ENCODE measurements at places on chromosomes 13 and 19. TPM values are rescaled to one million over a fixed set of nuclear protein-coding genes. Genes with fewer than 3 reads are reported as not detected.

The CD33 gene
- total RNA-seq = 0.41 TPM

The TSSK6 gene
- 2.4 TPM for total RNA-seq

The MAP2K2 gene
- total RNA-seq = 99.1 TPM

The LILRB4 gene
- total RNA-seq = 0.82 TPM

The WDR88 gene
- total RNA-seq = not detected

The KIR2DL3 gene
- total RNA-seq = not detected

The CEACAM3 gene
- total RNA-seq = not detected

The RDH13 gene
- total RNA-seq = 14.3 TPM

The NXNL1 gene
- not detected for total RNA-seq

The C1QTNF9 gene
- under 0.01 TPM for total RNA-seq

The VMAC gene
- 3.7 TPM for total RNA-seq

The KIR2DL4 gene
- not detected for total RNA-seq

The CALM3 gene
- total RNA-seq = 211 TPM

- DNase-seq = peak; percentile 41
These were observed 379 bp upstream of the ZNF470 start for GRCh38 chr19:56566904-56567273.

DNA sequence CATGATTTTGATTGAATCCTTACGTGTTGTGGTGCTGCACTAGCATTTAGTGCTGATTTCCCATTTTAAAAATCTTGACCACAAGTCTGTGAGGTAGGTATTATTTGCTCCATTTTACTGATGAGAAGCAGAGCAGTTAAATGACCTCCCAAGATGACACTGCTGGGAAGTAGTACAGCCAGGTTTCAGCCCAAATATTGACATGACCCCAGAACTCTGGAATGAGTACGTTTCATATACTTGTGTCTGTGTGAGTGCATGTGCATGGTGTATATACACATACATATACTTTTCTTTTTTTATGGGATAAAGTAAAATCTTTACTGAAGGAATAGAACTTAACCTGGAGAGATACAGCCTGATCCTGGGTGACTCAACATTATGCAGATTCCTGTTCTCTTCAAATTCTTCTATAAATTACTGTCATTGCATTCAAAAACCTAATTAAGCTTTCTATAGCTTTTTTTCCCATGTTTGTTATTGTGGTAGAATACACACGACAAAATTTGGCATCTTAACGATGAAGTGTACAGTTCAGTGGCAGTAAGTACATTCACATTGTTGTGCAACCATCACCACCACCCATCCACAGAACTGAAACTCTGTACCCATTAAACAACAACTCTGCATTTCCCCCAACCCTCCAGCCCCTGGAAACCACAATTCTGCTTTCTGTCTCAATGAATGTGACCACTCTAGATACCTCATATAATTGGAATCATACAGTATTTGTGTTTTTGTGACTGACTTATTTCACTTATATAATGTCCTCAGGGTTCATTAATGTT is 311.9 kb downstream of the MTUS2 start:
- no peak for DNase-seq

GRCh38 chr13:110298505-110299282 is 8.3 kb downstream of the COL4A1 start:
- no peak for DNase-seq

DNA sequence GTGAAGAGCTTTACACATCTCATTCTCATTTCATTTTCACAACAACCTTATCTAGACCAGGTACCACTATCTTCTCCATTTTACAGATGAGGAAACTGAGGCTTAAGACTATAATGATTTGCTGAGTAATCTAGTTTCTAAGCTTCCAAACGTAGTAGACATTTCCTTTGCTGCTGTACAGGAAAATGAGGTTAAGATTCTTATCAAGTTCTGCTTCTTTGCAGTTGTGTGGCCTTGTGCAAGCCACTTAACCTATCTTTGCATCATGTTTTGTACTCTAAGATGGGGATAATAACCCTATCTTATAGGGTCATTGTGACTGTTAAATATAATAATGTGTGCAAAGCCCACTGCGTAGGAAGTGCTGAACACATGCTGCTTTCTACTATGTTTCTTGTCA is 307.9 kb downstream of the HS6ST3 start:
- no peak for DNase-seq

GRCh38 chr19:6061376-6062130 is 48.7 kb downstream of the RFX2 start:
- no peak for DNase-seq

- no peak for DNase-seq
These were observed 32.8 kb downstream of the TMEM161A start for GRCh38 chr19:19105365-19106055.

DNA sequence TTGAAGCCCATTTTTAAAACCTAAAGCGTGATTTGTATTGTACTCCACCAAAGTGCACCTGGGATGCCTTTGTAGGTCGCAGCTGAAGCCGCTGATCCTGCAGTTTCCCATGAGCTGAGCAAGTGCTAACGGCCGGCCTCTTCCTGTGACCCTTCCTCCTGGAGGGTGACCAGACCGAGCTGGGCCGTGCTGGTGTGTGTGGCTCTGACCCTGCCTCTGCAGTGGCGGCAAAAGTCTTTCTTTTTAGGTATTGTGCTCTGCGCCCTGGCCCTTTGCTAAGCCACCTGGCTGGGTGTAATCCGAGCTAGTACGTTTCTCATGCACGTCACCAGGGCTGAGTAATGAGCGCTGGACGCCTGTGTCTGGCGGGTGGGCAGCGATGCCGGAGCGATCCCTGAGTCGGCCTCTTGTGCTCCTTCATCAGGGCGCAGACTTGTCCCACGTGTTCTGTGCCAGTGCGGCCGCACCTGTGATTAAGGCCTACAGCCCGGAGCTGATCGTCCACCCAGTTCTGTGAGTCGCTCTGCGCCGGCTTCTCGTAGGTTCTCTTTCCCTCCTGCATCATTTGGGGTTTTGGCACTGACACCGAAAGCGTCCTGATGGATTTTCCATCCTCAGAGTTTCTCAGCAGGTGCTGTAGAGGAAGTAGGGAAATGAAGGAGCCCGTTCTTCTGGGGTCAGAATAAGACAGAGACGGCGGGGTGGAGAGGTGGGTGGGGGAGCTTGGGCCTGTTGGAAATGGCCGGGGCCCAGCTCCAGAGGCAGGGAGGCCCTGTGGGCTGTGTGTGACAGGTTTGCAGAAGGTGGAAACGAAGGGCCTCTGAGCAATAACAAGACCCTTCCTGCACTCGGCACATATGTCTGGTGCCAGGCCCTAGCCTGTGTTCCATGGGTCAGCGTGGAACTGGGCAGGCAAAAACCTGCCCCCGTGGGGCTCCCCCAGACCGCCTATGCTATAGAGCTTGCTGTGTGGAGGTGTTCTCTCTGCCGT is 9.7 kb downstream of the NAXD start:
- DNase-seq = no peak

- no peak for DNase-seq
These were observed 39.6 kb downstream of the MTUS2 start for GRCh38 chr13:28859717-28860116.

GRCh38 chr13:98094678-98095266 is 48.1 kb upstream of the FARP1 start:
- DNase-seq = no peak

DNA sequence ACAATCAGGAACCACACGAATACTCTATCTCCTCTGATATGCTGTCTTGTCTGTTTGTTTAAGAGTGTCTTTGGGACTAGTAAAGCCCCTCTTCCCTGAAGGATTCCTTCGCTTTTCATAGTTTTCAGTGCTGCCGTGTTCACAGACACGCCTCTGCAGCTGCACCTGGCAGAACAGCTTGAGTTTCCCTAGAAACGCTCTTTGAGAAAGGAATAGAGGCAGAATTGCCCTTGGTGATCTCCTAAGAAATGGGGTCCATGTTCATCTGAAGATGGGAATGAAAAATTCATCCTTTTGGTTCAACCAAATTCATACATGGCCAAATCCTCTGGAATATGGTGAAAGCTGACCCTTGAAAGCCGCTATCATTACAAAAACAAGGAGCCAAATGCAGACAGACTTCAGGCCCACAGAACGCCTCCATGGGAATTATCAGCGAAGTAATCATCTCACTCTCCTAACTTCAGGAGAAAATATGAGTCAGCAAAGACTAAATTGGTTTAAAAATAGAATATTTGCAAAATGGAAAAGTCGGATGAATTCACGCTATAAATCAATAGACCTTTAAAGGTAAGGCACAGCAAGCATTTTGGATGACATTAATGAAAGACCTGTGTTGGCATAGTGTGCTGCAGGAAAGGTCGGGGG is 5.5 kb downstream of the SACS start:
- no peak for DNase-seq

DNA sequence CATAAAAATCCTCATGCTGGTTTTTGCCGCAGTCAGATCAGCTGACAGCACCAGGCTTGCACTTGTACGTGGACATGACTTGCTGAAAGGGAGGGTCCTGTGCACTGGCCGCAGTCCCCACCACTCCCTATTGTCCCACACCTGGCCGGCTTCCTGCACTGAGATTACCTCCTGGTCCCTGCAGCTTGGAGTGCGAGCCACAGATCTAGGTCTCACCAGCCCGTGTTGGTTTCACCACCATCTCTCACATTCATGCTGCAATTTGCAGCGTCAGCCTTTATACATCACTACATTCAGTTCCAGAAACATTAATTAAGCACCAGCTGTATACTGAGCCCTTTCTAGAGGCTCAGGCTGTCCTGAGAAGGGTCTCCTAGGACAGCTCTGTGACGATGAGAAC is 15.0 kb upstream of the CD22 start:
- DNase-seq = no peak

GRCh38 chr13:102212729-102213128 is 189.1 kb downstream of the FGF14 start:
- no peak for DNase-seq

GRCh38 chr13:95642999-95643398 is 1.5 kb downstream of the DZIP1 start:
- no peak for DNase-seq

GRCh38 chr13:102984210-102984609 is 82.0 kb downstream of the SLC10A2 start:
- DNase-seq = no peak

GRCh38 chr19:4922530-4923275 is 13.4 kb downstream of the UHRF1 start:
- DNase-seq = no peak

DNA sequence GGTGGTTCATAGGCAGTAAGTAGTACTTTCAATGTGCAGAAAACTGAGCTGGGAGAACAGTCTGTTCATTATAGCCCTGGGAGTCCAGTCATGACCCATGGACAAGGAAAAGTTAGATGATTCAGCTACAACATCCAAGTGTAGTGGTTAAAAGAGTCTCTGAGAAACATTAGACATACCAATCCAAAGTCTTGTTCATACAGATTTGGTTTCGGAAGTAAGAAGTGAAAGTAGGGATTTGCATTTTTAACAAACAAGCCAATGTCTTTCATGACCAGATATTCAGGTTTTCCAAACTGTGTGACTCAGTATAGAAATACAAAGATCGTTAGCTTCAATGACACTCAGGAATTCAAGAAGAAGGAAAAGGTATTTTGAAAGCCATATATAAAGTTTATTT is 345.3 kb downstream of the SLITRK1 start:
- DNase-seq = no peak

DNA sequence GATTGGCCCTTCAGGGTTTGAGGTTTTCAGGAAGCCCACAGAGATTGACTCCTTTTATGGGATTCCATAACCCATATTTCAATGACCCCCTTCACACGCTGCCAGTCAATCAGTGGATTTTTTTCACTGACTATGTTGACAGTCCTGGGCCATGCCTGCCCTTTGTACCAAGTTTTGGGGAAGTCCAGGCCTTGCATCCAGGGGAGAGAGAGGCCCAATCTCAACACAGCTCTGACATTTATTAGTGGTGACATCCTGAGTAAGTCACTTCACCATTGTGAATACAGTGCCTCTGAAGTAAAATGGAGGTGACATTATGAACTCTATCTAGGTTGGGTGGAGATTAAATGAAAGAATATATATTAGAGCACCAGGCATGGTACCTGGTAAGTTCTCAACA is 181.1 kb downstream of the NUFIP1 start:
- DNase-seq = no peak

- no peak for DNase-seq
These were observed 122.0 kb upstream of the FNDC3A start for GRCh38 chr13:48853728-48854102.

- no peak for DNase-seq
These were observed 21.7 kb downstream of the TUBA3C start for GRCh38 chr13:19159761-19160420.

GRCh38 chr13:112586334-112586960 is 1.5 kb downstream of the TUBGCP3 start:
- DNase-seq = no peak

- DNase-seq = no peak
These were observed 87.9 kb downstream of the URI1 start for GRCh38 chr19:30029721-30030510.

DNA sequence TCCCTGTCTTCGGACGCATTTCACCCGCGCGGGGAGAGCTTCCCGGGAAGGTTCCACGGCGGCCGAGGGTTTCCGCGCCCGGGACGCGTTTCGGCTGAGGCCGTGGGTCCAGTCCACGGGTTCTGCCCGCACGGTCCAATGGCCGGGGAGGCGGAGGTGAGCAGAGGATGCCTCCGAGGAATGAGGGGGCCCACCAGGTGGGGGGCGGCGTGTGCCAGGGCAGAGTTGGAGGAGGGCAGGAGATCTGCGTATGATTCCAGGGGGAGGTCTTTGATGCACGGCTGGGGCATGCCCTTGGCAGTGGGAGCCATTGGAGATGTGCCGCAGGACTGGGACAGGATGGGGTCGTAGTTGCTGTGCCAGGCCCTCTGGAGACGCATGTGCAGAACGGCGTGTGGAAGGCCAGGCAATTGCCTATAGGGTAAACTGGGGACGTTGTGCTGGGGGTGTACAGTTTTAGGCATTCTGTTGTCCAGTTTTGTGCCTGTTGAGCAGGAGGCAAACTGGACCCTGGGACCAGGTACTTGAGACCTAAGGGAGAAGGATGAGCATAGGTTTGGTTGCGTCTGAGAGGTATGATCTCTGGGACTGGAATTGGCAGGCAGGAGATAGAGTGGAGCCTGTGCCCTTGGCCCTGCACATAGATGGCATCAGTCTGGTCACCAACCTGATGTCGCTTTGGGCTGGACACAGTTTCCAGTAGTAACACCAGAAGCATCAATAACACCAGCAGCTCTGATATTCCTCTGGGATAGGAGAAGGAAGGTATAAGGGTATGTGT is 751 bp downstream of the ZNF584 start:
- no peak for DNase-seq

DNA sequence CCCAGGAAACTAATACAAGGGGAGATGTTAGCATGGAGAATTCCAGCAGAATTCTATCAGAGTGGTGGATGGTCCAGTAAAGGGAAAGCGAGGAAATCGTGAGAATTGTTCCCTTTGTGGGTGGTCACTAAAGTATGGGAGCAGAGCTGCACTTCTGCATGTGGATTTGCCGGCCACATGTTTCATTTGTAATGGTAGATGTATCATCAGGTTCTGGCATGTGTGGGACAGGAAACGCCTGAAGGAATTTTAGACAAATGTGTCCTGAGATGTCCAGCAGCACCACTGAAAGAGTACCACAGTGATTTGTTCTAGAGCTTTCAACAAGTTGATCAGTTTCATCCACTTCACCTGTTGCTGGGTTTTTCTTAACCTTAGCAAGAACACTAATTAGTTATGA is 308.4 kb downstream of the SHISA2 start:
- no peak for DNase-seq
